ENCODE measurements at places on chromosomes 2 and 18.

DNA sequence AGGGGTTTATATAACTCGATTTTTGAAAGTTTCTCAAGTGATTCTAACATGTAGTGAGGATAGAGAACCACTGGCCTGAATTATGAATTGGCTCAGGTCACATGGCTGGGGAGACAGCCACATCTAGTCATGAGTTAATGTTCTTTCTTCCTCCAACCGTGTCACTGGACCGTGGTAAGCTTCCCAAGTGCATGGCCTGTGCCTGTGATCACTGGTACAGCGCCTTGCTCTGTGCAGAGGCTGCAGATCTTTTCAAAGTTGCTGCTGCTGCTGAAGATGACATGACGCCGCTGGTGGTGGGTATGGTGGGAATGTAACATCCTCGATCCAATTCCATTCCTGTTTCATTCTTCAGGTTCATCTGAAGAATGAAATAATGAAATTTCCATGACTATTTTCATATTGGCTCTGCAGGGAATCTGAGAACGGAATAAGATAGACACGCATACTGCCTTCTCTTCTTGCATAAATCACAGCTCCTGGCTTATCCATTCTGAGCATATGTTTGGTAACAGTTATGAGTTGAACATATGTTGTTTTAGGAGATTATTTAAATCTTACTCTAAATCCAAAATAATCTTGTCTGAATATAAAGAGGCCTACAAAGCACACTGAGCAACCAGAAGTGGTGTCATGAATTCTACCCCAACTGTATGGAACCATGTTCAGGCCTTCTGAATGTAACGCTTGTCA is 100.5 kb upstream of the THSD7B start:
- no peak for DNase-seq

GRCh38 chr18:52216109-52216508 is 123.9 kb upstream of the DCC start:
- DNase-seq: no peak

DNA sequence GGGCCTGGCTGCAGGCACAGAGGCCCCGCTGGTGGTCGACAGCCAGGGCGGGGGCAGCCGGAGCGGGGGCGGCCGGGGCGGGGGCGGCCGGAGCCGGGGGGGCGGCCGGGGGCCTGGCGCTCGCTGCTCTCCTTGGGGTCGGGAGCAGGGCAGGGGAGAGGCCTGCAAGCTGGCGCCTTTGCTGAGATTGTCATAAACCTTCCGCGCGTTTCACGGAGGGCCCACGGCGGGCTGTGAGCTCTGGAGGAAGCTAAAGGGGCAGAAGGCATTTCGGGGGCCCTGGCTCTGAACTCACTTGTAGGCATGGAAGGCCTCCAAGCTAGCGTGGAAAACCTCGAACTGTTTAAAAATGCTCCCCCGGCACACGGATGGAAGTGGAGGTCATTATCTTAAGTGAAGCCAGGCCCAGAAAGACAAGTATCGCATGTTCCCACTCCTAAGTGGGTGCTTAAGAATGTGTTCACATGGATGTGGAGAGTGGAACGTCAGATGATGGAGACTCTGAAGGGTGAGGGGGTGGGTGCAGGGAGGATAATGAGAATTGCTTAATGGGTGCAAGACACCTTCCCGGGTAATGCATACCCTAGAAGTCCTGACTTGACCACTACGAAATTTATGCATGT is 629 bp downstream of the PRELID3A start:
- DNase-seq: no peak

DNA sequence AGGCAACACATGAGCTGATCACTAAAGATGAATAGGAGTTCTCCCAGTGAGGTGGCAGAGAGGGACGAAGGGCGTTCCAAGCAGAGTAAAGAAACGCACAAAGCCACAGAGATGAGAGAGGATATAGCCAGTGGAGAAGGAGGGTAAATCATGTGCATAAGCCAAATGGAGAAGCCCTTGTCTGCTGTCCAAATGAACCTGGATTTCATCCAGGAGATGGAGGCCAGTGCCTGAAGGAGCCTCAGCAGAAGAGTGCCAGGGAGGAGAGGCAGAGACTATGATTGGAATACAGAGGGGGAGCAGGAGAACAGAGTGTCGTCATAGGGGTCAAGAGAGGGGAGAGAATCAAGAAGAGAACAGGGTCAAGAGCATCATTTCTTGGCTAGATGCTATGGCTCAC is 48.9 kb upstream of the STPG4 start:
- no peak for DNase-seq

DNA sequence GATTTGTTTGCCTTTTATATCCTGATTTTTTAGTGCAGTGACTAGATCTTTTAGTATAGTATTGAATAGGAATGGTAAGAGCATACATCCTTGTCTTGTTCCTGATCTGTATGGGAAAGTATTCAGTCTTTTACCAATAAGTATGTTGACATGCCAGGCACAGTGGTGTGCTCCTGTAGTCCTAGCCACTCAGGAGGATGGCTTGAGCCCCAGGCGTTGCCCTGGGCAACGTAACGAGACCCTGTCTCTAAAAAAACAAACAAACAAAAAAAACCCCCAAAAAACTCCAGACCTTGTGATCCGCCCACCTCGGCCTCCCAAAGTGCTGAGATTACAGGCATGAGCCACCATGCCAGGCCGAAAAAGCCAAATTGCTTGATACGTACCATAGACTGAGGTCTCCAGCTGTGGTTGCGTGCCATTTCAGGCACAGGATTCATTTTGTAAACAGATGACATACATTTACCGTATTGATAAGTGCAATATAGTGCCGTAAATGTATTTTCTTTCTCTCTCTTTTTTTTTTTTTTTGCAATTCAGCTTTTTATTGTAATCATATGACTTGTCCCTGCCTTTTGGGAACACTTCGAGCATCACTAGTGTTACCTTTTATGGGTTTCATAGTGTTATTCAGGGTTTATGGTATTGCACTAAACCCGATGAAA is 18.5 kb downstream of the BIRC6 start:
- DNase-seq: no peak

DNA sequence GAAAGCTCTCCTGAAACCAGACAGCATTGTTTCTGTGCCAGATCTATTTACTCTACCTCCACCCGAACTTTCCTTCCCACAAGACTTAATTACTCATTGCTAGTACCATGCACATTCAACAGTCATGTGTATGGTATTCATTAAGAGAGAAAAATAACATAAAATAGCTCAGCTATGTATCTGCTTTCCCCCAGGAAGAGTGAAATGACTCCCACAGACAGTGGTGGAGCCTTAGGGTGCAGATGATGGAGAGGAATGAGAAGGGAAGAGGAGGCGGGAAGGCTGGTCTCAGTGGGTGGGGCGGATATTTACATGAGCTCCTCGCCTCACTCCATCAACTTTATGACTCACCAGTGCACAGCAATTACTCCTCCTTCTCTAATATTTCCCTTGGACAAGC is 724.5 kb downstream of the EPHA4 start:
- DNase-seq: no peak

GRCh38 chr2:182420669-182421068 is 6.2 kb downstream of the PDE1A start:
- DNase-seq: no peak

Measured in HepG2 (cell line).